ENCODE measurements at places on chromosomes 6 and 20.

DNA sequence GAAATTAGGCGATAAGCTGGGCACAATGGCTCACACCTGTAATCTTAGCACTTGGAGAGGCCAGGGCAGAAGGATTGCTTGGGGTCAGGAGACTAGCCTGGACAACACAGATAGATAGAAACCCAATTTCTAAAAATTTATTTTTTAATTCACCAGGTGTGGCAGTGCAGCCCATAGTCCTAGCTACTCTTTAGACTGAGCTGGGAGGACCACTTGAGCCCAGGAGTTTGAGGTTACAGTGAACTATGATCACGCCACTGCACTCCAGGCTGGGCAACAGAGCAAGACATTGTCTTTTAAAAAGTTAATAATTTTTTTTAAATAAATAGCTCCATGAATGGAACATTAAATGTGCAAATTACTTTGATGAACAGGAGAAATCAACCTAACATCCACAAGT, 8.2 kb downstream of the ZNF318 start:
- DNase-seq, result no peak

DNA sequence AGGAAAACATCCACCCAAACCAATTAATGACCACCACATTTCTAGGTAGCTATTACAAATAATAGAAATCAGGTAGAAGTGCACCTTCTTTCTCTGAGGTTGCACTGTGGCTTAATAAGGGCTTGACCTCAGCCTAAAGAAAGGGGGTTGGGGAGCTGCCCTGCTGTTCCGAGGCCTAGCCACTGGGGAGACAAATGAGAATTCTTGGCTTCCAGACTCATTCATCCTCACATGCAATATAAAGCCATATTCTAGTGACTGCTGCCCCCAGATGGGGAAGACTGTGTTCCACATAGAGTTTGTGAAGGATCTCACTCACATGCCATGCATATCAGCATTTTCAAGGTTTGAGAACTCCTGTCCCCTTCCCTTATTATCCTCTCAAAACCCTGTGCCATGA, 22.9 kb downstream of the SAYSD1 start:
- no peak for DNase-seq

- no peak for DNase-seq
Observed at GRCh38 chr6:74658391-74658790, 547.5 kb downstream of the COL12A1 start.

DNA sequence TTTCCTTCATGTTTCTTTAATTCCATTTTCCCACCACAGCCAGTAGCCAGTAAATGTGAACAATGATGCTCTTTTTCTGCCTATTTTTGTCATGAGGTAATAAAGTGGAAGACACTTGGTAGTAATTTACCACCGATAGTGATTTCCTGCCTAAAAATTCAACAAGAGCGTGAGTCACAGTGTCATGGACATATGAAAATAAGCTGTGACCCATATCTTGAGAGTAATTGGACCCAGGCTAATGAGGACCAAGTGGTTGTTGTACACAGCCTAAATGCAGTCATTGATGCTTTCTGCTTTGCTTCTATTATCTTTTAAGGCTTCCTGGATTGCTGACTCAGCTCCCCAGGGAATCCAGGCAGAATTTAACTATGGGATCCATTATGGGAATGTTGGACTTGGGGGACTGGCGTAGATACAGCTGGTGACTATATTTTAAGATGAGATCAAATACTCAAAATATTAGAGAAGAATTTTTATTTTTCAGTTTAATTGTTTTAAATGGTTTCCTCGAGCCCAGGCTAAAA, 265.9 kb upstream of the FERMT1 start:
- no peak for DNase-seq

DNA sequence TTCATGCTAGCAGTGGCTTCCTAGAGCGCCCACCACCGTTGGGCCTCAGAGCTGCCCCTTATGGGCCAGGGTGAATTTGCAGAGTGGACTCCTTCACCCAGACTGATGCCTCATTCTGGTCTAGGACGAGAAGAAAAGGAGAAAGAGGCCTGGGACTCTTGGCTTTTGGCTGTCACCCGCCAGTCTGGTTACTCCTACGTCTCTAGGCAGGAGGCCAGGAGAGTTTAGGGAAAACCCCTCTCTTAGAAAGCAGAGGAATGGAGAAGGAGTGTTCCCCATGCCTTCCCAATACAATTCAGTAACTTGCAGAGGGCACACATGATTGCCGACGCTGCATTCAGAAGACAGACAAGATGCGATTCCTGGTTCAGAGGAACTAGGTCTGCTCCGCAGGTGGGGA, 70.1 kb downstream of the CDC5L start:
- DNase-seq, result no peak

GRCh38 chr20:52011093-52011492, 180.5 kb downstream of the ZFP64 start:
- DNase-seq, result no peak

GRCh38 chr20:32737371-32738223, 5.7 kb downstream of the COMMD7 start:
- DNase-seq, result no peak

- no peak for DNase-seq
Observed at GRCh38 chr6:163347021-163347446, 67.5 kb upstream of the QKI start.

DNA sequence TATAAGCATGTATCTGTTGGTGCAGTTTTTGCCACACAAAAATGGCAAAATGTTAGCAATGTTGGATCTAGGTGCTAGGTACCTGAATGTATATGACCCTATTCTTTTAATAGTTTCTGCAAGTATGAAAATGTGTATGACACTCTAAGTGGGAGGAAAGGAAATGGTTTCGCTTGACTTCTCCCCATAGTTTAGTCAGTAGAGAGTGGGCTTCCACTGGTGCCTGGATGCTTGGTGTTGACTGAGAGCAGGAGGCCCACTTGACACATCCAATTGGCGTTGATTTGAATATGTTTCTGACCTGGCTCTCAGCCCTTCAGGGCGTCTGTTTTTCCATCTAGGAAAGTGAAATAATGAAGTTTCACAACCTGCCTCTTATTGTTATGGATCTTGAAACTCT, 41.8 kb upstream of the GABRR1 start:
- DNase-seq, result no peak

GRCh38 chr6:26375270-26375669, 7.6 kb upstream of the BTN2A2 start:
- no peak for DNase-seq

- no peak for DNase-seq
Observed at GRCh38 chr6:127058027-127058426, 60.4 kb upstream of the RSPO3 start.

DNA sequence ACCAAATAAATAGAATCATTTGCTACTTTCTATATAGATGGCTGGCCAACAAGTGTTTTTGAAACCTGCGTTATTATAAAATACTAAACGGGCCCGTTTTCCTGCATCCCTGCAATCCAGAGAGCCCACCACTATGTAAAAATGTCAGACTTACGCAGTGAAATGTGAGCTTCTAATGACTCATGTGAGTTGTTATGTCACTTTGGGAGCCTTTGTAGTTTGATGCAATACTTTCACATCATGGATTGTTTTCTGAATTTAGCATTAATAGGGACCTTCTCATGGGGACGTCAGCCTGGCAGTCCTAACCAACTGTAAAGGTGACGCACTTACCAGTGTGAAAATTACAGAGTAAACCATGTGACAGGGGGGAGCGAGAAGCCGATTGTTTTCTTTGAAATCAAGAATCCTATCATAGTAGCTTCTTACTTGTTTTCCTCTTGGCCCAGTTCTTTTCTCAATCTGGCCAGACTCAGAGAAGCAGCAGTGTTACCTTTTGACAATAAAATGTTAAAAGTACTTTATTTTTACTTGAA, 75.3 kb downstream of the SSR1 start:
- DNase-seq, result no peak

GRCh38 chr20:33337119-33337518, 54.1 kb downstream of the BPIFB1 start:
- DNase-seq, result no peak

- DNase-seq, result no peak
Observed at GRCh38 chr6:7137335-7138045, 29.7 kb downstream of the RREB1 start.

DNA sequence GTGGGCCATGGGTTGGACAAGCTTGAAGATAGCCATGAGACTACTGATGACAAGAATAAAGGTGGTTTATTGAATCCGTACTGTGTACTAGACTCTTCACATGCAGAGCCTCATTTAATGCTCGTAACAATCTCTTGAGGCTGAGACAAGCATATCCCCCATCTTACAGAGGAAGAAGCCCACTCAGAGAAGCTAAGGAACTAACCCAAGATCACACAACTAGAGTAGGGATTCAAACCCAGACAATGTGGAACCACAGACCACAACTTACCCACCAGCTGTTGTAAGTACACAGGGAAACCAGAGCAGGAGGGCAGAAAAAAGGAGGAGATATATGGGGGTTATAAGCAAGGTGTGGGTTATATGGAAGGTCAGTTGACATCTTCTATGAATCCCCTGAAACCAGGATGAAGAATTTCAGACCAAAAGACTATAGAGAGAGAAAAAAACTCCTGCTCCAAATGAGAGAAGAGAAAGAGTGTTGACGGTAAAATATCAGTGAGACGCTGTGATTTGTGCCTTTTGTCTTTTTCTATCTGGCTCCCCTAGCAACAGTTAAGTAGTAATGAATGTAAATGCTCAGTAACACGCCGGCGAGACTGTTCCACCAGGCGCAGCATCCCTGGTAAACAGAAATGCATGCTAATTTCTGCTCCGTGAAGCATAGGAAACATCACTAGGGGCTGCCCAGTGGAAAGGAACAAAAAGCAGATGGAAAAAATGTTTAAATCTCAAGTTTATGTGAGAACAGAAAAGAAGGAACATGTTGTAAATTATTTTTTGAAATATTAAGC, 80.1 kb upstream of the SLC22A16 start:
- no peak for DNase-seq

GRCh38 chr6:117138425-117138824, 126.9 kb upstream of the VGLL2 start:
- no peak for DNase-seq

DNA sequence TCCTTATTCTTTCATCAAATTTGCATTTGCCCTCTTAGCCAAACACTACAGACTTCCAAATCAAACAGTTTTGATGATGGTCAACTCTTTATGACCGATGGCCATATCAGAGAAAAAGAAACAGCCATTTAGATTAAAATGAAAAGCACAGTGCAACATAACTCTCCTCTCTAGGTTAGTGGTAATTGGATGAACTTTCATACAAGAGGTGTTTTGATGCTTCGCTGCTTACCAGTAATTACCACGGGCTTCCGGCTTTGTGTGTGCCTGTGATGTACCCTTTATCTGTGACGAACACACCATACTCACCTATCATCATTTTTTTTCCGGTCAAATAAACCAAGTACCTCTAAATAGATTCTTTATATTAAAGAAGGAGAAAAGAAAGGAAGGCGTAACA, 181.8 kb downstream of the FOXA2 start:
- DNase-seq, result no peak

- DNase-seq, result no peak
Observed at GRCh38 chr6:18179770-18180356, 24.6 kb downstream of the KDM1B start.

DNA sequence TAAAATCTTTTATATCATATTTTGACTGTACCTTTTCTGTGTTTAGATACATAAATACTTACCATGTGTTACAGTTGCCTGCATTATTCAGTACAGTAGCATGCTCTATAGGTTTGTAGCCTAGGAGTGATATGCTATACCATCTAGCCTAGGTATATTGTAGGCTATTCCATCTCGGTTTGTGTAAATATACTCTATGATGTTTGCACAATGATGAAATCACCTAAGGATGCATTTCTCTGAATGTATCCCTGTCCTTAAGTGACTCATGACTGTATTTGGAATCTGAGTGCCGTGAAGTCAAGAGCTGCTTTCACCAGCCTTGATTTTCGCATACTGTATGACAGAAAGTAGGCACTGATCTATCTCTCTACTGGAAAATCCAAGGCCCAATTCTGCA, 129.9 kb downstream of the UTRN start:
- no peak for DNase-seq

DNA sequence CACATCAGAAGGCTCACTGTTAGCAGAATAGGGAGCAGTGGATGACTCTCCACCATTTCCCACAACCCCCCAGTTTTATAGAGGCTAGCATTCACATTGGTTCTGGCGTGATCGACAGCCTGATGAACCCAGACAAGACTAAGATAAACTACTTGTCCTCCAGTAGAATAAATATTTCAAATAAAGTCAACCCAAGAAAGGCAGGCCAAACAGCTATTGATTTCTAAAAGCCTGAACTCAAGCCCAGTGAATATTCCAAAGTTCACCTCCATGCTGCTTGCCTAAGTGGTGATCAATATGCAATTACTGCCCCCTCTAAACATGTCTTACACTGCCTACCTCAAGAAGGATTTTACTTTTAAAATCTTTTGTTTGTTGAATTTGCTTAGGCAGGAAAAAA, 104.5 kb downstream of the CTNNBL1 start:
- no peak for DNase-seq

DNA sequence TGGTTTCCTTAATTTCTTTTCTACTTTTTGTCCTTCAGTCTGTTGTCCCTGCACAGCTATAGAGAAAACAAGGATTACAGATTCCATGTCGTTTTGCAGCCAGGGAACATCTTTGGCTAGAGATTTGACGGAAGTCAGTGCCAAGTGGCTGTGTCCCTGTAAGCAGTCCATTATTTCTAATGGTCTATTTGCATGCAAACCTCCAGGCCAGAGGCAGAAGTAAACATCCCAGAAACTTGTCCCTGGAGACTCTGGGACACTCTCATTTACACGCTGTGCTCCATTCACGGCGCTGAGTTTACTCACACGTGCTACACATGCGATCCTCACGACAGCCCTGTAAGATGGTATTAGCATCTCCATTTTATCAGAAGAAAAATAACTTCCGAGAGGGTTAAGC, 355.5 kb downstream of the PRKN start:
- no peak for DNase-seq

DNA sequence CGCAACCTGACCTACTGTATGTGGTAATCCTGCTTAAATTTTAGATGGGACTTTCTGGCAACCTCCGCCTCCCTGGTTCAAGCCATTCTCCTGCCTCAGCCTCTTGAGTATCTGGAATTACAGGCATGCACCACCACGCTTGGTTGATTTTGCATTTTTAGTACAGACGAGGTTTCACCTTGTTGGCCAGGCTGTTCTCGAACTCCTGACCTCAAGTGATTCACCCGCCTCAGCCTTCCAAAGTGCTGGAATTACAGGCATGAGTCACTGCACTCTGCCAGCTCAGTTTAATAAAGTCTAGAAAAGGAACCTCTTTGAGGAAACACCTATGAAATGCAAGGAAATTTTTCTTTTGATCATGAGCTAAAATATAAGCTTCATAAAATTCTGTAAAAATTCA, 9.0 kb upstream of the PLCB4 start:
- DNase-seq, result no peak

GRCh38 chr6:37050045-37050853, 44.8 kb downstream of the FGD2 start:
- DNase-seq, result peak; percentile 94
